Coronary artery (tissue), 2 donors: ENCODE measurements at places on chromosomes 1 and 21.

DNA sequence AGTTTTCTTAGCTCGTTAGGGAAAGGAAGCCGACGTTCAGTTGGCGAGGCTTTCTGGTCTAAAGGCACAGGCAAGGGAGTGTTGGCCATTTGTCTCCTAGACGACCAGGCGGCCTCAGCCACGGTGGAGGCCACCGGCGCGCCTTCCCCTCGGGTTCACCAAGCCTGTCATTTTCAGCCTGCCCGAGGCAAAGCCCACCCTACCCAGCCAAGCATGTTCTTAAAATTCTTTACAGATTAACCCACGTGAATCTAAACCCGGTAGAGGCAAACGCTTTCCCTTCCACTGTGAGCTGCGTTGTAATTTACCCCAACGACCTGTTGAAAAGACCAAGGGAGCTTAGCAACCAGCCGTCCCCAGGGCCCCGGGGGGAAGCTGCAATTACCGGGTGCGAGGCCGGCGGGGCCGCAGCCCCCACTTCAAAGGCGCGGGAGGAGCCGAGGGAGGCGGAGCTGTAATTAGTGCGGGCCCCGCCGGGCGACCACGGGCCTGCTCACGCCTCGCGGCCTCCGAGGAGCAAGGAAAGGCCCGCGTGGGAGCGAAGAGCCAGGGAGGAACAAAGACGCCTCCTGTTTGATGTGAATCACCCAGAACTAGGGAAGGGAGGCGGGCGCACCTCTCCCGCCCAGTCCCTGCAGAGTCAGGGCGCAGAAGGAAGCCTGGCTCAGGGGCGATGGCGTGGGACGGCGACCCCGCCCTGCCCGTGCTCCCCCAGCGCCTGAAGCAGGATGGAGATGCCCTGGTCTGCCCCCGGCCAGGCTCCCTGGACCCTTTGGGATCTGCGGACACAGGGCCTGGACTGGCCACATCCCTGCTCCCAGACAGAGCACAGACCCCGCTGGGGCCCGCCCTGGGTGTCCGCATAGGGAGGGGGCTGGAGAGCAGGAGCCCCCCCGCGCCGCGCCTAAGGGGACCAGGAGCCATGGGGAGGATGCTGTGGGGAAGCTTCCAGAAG lies 12.1 kb upstream of the TSPEAR start:
- DNase-seq = no peak

DNA sequence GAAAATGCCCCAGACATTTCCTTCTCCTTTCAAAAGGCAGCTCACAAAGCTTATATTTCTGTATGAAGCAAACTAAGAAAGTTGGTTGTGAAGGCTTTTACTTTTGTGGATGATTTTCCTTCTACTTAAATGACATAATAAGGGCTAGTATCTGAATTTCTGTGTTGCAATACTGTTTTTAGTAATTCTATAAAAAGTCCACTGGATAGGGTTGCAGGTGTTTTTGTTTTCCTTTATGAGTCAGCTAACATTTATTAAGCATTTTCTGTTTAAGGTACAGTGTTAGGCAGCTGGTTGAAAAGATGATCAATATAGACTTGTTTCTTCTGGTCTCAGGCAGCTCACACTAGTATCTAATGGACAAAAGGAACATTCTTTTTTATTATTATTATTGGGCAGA lies 722.2 kb downstream of the RWDD3 start:
- no peak for DNase-seq

GRCh38 chr1:154791292-154792166 lies 78.6 kb downstream of the KCNN3 start:
- no peak for DNase-seq

GRCh38 chr1:19209439-19209989 lies 552 bp downstream of the UBR4 start:
- DNase-seq = no peak

GRCh38 chr21:26096494-26097371 lies 73.8 kb downstream of the APP start:
- DNase-seq = no peak

GRCh38 chr1:235566084-235566483 lies 61.8 kb upstream of the B3GALNT2 start:
- no peak for DNase-seq

GRCh38 chr21:35197191-35197590 lies 148.1 kb upstream of the RUNX1 start:
- DNase-seq = no peak

- no peak for DNase-seq
These were observed 1.4 kb downstream of the RNF207 start for GRCh38 chr1:6207075-6207885.

- DNase-seq = no peak
These were observed 3.4 kb downstream of the AGPAT3 start for GRCh38 chr21:43868461-43868860.

GRCh38 chr1:17630986-17631385 lies 91.5 kb downstream of the ARHGEF10L start:
- no peak for DNase-seq

- peak; percentile 87 for DNase-seq
These were observed 159.2 kb downstream of the RUNX1 start for GRCh38 chr21:34889676-34890469.

- DNase-seq = no peak
These were observed 10.7 kb downstream of the GPR157 start for GRCh38 chr1:9118186-9118585.

DNA sequence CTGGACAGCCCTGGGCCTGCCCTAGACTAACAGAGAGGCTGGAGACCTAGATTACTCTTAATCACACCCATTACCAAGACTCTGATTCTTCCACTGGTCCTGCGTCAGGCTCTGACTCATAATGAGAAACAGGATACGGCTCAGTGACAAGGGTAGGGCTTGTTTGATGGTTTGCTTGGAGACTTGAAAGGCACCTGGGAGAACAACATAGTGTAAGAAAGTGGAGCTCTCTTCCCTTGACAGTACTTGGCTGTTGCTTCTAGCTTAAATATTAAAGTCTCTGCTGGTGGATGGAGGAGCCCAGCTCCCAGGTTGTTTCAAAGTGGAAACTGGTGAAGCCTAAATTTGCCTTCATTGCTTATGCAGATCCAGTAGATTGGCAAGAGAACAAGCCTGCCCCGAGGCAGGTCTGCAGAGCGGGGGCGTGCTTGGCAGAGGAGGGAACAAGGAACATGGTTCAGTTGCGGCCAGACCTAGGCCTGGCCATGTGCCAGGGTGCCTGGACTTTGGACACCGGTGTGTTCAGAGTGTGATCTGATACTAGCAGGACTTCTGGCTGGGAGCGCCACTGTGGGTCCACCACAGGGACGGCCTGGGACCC lies 480.6 kb downstream of the CAMTA1 start:
- no peak for DNase-seq

GRCh38 chr21:28522014-28522799 lies 470.5 kb downstream of the LTN1 start:
- DNase-seq = no peak

GRCh38 chr1:41418857-41419583 lies 57.8 kb downstream of the FOXO6 start:
- DNase-seq = peak; percentile 95

- DNase-seq = no peak
These were observed 4.0 kb upstream of the GJC2 start for GRCh38 chr1:228145463-228146416.

DNA sequence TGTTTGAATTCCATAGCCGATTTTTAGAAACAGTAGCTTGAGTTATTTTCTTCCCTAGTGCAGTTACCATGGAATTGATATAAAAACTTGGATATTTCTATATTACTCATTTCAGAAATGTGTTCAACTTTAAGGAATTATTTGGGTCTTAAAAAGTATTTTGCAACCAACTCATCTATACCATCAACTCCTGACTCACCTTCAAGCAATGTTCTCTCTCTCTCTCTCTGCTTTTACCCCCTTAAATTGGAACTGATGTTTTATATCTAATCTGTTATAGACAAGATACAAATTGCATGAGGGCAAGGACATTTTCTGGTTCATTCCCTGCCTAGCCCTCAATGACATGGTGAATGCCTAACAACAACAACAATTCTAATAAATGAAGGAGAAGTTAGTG lies 214.7 kb upstream of the NRIP1 start:
- no peak for DNase-seq

- DNase-seq = no peak
These were observed 50.5 kb upstream of the ZYG11A start for GRCh38 chr1:52792036-52792435.

- no peak for DNase-seq
These were observed 38.5 kb upstream of the PODN start for GRCh38 chr1:53023546-53023945.

- DNase-seq = no peak
These were observed 13.9 kb downstream of the WNT2B start for GRCh38 chr1:112522621-112523020.

GRCh38 chr1:106063510-106063909 lies 993.0 kb upstream of the PRMT6 start:
- no peak for DNase-seq

DNA sequence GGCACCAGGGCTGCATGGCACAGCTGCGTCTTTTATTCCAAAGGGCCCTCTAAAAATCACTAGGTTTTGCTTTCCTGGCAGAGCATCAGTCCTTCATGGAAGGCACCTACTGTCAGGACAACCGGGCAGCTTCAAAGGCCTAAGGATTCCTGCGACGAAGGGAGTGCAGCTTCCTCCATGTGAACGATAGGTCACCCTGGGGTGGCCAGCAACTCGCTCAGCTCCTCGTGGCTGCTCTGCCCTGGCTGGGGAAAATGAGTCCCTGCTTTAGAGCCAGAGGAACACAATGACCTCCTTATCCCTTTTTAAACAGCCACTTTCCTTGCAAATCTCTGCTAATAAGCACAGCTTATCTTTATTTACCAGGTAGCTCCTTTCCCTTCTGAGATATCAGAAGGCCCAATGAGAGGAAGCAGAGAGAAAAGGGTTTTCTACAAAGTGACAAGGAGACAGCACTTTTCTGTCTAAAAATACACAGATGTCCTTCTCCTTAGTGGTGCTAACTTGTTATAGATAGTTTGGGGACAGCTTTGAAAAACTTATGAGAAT lies 71.6 kb upstream of the SMYD2 start:
- no peak for DNase-seq

DNA sequence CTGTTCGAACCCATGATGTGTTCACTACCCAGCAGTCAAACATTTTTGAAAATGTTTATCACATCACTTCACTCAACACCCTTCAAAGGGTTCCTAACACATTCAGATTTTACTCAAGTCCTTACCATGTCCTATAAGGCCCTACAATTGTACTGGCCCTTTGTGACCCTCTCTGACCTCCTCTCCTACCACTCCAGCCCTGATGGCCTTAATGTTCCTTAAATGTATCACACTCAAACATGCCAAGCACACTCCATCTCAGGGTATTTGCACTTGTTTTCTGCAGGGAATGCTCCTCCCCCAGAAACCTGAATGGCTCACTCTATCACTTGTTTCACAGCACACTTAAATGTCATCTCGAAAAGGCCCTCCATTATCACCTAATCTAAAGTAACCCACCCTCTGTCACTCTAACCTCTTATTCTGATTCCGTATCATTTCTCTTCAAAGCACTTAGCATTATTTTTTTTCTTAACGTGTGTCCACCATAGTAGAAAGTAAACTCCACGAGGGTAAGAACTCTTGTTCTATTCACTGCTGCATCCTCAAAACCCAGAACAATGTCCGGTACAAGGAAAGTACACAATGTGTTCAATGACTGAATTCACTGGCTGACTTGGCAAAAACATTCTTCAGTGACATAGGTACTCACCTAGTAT lies 7.3 kb downstream of the ARID4B start:
- no peak for DNase-seq

- no peak for DNase-seq
These were observed at the start of gene DAB1 for GRCh38 chr1:57423656-57424211. Gene DAB1, minus strand, starts transcription at chr1:57424060. Its CDS starts 133,030 bp downstream, at chr1:57291030.

DNA sequence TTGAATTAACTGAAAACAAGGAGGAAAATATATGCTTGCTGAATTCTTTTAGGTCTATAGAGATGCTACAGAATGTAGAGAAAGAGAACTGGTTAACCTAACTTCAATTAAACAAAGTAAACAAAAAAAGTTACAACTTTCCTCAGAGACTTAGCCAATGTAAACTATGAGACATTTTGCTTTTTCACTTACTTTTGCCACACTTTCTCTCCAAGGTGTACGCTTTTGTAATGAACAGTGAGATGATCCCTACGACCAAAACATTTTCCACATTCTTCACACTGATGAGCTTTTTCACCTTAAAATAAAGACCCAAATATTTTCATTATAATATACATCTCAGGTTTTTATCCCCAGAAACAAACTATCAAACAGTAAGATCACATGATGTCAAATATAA lies 28.3 kb upstream of the ASPM start:
- DNase-seq = no peak

GRCh38 chr1:234826352-234826751 lies 216.4 kb upstream of the IRF2BP2 start:
- DNase-seq = no peak

DNA sequence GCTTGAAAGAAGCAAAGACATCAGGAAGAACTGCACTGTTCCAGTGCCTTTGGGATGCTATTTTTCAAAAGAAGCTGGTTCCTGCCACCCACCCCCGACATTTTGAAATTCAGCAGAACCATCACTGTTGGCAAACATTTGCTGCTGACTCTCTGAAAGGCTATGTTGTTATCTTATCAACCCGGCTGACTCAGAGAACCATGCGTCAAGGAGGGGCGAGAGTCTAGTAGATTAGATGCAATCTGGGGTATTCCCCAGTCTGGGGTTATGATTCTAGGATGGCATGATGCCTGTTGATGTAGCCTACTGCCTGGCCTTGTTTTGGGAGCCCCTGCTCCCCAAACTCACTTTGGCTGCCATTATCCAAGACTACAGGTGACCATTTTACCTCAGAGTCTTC lies 267.8 kb upstream of the RUNX1 start:
- DNase-seq = no peak

DNA sequence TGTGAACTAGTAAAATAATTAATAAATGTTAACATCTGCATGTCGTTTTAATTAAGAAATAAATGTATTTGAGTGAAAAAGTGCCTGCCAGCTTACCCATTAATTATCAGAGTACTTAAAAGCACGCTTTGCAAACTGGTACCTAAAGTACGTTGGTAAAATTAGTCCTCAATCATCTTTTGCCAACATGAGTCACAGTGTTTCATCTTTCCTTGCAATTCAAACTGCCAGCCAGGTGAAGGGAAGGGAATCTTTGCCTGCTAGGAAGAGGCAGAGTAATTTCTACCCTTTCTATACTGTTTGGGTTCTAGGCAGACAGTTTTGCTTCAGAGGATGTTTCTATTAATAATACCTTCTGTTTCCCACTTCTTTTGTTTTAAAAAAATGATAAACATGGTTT lies 57.2 kb upstream of the CNIH3 start:
- DNase-seq = no peak

GRCh38 chr1:39854738-39855137 lies 28.6 kb downstream of the TRIT1 start:
- no peak for DNase-seq

DNA sequence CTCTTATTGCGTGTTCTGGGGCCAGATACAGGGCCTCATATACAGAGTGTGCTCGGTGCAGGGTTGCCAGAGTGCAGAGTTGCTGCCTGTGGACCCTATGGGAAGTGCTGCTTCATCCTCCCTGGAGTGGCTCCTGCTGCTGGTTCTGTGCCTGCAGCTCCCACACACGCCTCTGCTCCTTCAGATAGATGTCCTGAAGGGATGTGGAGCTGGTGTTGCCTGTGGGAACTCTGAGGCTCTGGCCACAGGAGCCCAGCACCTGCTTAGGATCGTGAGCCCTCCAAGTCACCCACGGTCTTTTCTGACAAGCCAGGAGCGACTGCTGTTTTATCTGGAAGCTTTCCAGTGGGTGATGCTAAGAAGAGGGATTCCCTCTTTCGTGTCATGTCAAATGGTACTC lies 120.5 kb downstream of the CAMTA1 start:
- DNase-seq = no peak

GRCh38 chr1:89350298-89350697 lies 13.6 kb upstream of the GBP6 start:
- no peak for DNase-seq

- DNase-seq = no peak
These were observed 14.7 kb downstream of the METTL18 start for GRCh38 chr1:169779970-169780369.

GRCh38 chr21:34630536-34631143 lies 15.7 kb upstream of the RCAN1 start:
- DNase-seq = peak; percentile 29
